ENCODE measurements at places on chromosomes 1 and 21.
A peak's percentile ranks its signal among the peaks of the same experiment; 100 is the strongest.

GRCh38 chr1:67148516-67149178 is 13.9 kb upstream of the C1orf141 start:
- DNase-seq: no peak

DNA sequence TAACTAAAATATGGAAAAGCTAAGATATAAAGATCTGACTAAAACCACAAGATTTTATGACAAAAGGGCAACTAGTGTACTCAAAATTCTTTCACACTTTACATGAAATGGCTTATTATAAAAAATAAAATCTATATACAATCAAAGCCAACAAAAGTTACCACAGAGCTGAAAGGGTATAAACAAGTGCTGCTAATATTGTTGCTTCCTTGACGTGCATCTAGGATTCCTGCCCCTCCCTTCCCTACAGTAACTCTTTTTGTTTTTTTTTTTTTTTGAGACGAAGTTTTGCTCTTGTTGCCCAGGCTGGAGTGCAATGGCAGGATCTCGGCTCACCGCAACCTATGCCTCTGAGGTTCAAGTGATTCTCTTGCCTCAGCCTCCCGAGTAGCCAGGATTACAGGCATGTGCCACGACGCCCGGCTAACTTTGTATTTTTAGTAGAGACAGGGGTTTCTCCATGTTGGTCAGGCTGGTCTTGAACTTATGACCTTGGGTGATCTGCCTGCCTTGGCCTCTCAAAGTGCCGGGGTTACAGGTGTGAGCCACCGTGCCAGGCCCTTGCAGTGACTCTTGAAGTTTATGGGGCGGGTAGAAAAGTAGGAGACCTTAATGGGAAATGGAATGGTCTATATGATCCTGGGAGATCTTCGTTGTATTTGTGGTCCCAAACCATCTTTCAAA is 4.5 kb downstream of the SRSF4 start:
- no peak for DNase-seq

GRCh38 chr21:28069450-28069923 is 923.2 kb downstream of the LTN1 start:
- no peak for DNase-seq

GRCh38 chr1:1894354-1895059 is 3.6 kb upstream of the GNB1 start:
- peak; percentile 41 for DNase-seq

- peak; percentile 79 for DNase-seq
Observed at GRCh38 chr21:38244885-38245869, 11.6 kb upstream of the KCNJ15 start.

DNA sequence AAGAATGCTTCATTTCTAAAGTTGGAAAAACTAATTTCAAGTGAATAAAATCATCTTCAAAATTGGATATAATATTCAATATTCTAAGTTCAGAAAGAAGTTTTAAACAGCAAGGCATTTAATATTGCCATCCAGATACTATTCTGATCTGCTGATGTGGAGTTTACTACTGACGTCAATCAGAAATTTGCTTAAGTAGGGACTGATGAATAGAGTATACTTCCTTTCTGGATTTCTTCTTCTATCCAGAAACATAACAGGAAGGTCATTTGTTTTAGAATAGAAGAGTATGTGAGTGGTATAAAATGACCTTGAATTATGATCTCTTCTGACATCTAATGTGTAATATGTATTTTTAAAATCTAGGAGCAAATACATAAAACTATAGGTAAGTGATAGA is 308.1 kb upstream of the ADGRL2 start:
- no peak for DNase-seq

DNA sequence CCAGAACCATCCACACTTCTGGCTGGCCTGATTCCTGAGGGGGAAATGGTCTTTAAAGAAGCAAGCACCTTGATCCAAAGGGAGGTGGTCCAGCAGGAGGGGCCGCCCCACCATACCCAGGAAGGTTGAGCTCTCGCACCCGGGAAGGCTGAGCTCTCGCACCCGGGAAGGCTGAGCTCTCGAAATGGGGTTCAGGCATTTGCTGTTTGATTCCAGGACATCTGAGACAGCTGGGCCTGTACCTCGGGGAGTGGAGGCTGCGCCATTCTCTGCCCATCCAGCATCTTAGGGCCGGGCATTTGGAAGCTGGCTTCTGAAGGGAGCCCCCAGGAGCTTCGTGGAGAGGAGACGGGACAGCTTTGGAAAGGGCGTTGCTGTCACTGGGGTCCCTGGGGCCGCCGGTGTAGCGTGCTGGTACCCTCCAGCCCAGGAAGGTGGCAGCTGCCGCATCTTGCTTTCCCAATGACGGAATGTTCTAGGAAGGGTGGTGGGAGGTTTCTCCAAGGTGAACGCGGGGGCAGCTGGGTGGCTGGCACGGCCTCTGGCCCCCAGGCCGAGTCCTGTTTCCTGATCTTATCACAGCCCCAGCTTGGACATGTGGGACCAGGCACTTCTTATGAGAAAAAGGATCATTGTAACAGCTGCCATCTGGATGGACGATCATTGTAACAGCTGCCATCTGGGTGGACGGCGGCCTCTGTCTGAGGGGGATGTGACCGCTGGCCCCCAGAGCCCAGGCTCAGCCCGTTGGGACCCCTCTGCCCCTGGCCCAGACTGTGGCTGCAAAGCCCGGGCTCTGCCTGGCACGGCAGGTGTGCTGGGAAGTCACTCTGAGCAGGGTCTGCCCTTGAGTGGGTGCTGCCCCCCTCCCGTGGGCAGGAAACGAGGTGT is 61.6 kb downstream of the COL18A1 start:
- no peak for DNase-seq

GRCh38 chr1:51070011-51070410 is 32.0 kb upstream of the C1orf185 start:
- DNase-seq: no peak

DNA sequence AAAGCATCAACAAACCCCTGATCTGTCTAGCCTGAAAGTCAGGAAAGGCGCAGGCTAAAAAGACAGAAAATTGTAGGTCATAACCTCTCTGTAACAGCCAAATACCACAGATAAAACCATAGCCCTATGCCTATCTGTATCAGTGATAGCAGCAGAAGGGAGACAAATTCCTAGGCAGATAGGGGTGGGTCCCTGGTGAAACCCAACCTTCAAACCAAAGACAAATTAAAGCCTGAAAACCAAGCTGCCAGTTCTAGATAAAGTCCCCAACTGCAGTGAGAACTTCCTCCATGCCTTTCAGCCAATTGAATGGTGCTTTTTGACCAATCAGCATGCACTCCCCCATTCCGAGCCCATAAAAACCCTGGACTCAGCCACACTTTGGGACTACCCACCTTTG is 115.3 kb downstream of the NTPCR start:
- no peak for DNase-seq

- DNase-seq: no peak
Observed at GRCh38 chr21:26060335-26061115, 110.0 kb downstream of the APP start.

GRCh38 chr1:226248091-226248490 is 24.6 kb downstream of the MIXL1 start:
- DNase-seq: no peak

DNA sequence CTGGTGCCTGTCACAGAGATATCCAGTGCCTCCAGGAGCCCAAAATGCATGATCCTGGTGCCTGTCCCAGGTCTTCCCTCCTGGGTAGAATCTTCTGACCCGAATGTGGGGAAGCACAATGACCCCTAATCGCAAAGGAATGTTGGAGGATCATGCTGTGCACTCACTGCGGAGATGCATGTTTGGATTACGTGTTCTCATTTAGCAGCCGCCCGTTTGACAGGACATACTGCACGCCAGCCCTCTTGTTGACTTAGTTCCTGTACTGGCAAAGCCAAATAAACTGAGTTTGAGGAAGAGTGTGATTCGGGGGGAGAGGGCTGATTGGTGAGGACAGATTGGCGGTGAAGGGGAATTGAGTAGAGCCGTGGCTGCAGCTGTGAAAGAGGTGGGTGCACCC is 85.9 kb upstream of the SIM2 start:
- DNase-seq: no peak

- DNase-seq: no peak
Observed at GRCh38 chr1:211527888-211528287, 35.9 kb upstream of the RD3 start.

Data from activated naive CD4-positive, alpha-beta T cell treated with anti-CD3 and anti-CD28 coated beads, Interleukin-2, amount 10 ng/mL, durations not matched to agents 7 days and 5 days (primary cell).